ENCODE measurements at places on chromosomes 16 and 17. TPM values are rescaled to one million over a fixed set of nuclear protein-coding genes. Genes with fewer than 3 reads are reported as not detected.
A peak's percentile ranks its signal among the peaks of the same experiment; 100 is the strongest.

- no peak for DNase-seq
These were observed 347.4 kb downstream of the MAF start for GRCh38 chr16:79253100-79253631.

HOXB13 gene
- not detected for total RNA-seq

DNA sequence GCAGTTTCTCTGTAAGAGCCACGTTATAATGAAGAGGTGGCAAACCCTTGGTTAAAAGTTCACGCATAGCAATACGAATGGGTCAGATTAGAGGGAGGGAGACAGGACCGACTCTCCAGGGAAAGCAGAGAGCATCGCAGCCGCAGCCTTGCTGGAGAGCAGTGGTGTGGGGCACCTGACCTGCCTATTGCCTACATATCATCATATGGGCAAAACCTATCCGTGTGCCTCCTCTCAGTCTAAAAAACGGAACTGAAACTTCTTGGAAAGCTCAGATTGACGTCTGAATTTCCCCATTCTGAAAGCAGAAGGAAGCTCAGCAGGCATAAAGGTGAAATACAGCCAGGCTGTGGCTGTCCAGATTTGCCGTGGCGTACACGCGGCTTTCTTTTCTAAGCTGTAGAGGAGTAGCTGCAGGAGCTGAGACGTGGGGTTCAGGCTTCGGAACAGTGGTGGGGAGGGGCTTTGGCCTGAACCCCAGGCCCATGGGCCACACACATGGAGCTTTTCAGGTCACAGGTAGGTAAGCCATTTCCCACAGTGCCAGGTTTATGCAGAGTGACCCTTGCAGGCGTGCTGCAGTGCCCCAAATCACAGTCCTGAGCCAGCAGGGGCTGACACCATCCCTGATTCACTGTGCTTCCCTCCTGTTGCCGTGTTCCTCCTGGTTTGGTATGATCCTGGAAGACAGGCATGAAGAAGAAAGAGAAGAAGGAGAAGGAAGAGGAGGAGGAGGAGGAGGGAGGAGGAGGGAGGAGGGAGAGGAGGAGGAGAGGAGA is 41.6 kb upstream of the TNRC6C start:
- DNase-seq: no peak

NUPR1 gene
- total RNA-seq: 56.1 TPM

DNA sequence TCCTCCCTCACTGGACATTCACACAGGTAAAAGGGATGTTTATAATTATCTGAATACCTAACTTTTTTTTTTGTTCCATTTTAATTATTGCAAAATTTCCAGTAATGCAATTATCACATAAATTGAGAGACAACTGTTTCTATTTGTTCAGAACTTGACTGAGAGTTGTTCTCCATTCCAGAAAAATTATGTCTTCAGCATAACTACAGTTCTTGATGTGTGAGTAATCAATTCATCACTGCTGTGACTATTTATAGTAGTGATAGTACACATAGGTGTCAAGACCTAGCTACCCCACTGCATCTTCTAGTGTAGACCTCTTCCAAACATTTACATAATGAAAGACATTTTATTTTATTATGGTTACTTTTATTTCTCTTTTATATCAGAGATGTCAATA is 5.8 kb upstream of the TNRC6A start:
- DNase-seq: no peak

- DNase-seq: no peak
These were observed 88.5 kb downstream of the ZNF18 start for GRCh38 chr17:11908711-11909146.

TXNDC11 gene
- total RNA-seq: 24.0 TPM

DNA sequence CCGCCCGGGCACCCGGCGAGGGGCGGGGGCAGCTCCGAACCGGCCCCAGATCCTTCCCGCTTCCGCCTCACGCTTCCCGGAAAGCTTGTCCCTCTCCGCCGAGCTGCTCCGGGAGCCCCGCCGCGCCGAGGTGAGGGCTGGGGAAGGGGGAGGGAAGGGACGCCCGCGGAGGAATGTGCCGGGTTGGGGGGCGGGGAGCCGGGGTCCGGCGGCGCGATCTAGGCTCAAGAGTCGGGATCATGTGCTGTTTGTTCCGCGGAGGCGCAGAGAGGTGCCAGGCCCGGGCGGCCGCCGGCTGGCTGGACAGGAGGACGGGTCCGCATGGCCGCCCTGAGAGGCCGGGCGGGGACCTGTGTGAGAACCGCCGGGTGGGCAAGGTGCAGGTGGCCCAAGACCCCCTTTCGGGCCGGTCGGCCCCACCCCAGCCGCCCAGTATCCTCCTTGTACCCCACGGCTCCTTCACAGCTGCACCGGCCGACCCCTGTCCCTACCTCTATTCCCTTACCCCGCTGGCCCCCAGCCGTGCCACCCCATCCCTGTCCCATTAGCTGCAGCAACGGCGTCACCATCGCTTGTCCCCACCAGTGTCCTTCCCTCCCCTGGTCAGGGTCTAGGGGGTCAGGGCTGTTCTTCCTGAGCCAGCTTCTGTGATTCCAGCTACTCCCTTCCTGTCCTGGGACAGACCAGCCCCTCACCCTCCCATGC is 429 bp downstream of the KIF1C start:
- DNase-seq: no peak

DNA sequence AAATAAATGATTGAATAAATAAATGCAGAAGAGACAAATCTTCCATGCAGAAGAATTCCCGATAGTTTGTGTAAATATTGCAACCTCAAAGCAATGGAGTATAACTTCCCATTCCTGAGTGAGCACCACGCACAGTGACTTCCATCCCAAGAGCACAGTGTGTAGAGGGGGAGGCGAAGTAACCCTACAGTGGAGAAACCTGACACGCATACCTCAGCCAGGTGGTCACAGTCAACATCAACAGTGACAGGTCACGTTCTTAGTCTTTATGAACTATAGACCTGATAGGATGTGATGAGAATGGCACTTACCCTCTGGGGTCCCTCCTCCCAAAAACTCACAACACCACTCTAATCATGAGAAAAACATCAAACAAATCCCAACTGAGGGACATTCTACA is 111.6 kb downstream of the DYNLRB2 start:
- DNase-seq: no peak

- DNase-seq: no peak
These were observed 17.7 kb upstream of the TOM1L1 start for GRCh38 chr17:54882950-54883349.

RFWD3 gene
- 10.7 TPM for total RNA-seq

DNA sequence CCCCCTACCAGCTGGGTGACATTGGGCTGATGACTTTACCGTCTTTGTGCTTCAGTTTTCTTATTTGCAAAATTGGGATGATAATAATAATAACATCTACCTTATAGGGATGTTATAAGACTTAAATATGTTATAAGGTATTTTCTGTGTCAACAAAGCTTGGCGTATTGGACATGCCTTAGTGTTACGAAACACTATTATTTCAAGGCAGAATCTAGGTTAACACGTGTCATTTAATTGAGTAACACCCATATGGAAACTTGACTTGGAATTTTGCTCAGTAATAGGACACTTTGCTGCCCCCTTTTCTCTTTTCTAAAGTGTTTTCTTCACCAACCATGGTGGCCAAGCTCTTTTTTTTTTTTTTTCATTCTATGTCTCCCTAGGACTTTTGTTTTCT is 294.2 kb upstream of the SALL1 start:
- no peak for DNase-seq

CACNA1H gene
- total RNA-seq: 2.7 TPM

GRCh38 chr16:53784291-53784690 is 80.3 kb downstream of the FTO start:
- no peak for DNase-seq

GRCh38 chr16:85370881-85371651 is 242.1 kb upstream of the GSE1 start:
- DNase-seq: peak; percentile 56

- no peak for DNase-seq
These were observed 9.1 kb upstream of the SLC47A2 start for GRCh38 chr17:19725486-19725885.

GRCh38 chr16:84091460-84091859 is 25.3 kb downstream of the MBTPS1 start:
- no peak for DNase-seq

DNA sequence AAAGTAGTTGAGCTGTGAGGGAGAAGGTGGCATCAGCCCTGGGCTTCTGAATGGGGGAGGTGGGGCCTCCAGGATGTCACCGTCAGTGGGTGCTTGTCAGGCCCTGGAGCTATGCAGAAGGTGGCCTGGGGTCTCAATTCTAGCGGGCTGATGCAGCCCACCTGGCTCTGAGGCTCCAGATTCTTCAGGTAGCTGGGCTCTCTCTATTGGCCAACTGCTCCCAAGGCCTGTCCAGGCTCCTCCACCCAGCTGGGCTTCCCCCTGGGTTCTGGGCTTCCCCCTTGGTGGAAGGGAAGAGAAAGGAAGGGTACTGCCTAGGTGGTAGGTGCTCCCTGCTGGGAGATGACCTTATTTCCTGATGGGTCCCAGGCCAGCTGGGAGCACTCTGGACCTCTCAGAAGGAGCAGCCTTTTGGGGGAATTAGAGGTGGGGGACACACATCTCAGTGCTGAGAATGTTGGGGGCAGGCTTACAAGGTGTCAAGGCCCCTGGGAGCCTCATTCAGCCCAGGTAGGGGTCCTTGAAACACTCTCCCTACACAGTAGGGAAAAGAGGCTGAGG is 1728.3 kb downstream of the TP53TG3F start:
- no peak for DNase-seq

DNA sequence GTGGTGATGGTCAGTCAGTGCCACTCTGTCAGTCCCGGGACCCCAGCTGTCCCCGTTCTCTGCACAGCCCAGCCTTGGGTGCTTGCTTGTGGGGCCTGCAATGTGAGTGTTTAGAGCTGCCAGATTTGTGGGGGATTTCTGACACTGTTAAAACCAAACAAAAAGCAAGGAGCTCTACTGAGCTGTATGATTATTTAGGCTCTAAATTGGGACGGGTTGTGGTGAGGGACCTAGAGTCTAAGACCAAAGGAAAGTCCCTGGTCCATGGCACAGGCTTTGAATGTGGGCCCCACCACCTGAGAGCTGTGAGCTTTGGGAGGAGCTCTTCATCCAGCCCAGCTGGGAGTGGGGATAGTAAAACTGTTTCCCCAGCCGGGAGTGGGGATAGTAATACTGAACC is 63.3 kb downstream of the KSR1 start:
- no peak for DNase-seq

GRCh38 chr16:28531777-28532744 is 6.7 kb downstream of the NUPR1 start:
- peak; percentile 61 for DNase-seq

DNA sequence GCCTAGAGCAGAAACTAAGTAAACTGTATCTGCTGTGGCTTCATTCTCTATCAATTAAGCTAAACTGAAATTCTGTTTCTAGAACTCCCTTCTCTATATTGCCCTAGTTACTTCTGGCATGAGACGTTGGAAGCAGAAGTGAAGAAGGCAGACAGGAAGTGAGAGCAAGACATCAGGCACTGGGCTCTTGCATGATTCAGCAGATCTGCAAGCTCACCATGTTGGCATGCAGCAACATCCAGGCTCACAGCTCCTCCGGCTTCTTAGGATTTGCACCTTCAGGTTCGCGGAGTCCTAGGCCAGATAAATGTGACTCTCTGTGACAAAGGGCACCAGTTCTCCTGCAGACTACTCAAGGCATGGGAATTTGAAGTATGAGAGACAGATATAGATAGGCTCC is 148.3 kb downstream of the CDH8 start:
- DNase-seq: no peak

Data from fibroblast of the aortic adventitia (primary cell).